Activated T-cell treated with anti-CD3 and anti-CD28 coated beads for 1 hour (primary cell): ENCODE measurements at places on chromosomes 12 and 14.

DNA sequence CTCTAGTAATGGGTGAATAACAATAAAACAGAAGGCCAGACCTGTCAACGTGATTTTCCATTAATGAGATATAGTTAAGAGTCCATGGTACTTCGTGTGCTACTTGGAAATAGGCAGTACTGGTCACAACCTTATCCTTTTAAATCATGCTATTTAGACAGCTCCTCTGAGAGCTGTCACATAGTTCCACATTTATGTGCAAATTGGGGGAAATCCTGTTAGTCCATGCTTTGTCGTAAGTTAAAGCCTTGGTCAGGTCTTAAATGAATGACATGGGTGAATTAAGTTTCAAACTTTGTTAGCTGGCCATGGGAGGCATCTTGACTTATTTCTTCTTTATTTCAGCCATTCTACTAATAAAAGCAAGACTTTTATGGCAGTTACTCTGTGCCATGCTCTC lies 11.9 kb upstream of the BHLHE41 start:
- no peak for DNase-seq

DNA sequence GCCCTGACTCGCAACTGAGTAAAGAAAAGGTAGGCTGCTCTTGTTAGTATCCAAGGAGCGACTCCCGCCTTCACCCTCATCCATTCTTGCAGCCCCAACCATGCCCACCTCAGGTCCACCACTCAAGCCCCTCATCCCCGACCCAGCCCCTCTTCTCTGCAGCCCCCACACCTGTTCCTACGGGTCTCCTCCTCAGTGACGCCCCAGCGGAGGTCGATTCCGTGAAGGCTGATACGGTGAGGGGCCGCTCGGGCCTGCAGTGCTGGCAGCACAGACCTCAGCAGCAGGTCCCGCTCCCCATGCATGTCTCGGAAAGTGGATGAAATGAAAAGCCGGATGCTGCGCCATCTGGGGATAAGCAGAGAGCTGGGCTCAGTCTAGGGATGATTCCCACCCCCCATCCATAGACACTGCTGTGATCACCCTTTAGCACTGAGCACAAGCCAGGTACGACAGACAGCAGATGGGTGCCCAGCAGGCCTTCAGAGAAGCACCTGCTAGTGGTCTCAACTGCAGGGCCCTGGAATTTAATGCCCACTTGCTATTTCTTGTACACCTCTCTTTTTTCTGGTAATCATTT lies 26.9 kb downstream of the TEP1 start:
- DNase-seq, result no peak

DNA sequence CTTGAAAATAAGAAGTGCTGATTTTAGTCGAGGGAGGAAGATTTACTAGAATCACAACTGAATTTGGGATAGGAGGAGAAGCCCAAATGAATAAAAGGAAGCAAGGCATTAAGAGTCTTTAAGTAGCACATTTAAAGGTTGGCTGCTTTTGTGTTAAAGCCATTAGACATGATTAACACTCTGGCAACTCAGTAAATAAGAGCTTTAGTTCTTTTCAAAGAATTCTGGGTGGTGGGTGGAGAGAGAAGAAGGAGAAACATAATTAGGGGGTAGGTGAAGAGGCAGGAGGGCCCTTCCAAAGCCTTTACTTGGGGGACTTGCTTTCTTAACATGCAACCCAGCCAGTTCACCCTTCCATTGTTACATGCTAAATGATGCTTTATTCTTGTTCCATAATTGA lies 284.6 kb upstream of the SEL1L start:
- DNase-seq, result no peak

GRCh38 chr14:56333359-56334292 lies 215.4 kb downstream of the PELI2 start:
- no peak for DNase-seq

GRCh38 chr14:100387450-100387849 lies 64.3 kb downstream of the SLC25A47 start:
- no peak for DNase-seq

- no peak for DNase-seq
Measured at GRCh38 chr12:8844665-8845064, 22.2 kb downstream of the A2ML1 start.

DNA sequence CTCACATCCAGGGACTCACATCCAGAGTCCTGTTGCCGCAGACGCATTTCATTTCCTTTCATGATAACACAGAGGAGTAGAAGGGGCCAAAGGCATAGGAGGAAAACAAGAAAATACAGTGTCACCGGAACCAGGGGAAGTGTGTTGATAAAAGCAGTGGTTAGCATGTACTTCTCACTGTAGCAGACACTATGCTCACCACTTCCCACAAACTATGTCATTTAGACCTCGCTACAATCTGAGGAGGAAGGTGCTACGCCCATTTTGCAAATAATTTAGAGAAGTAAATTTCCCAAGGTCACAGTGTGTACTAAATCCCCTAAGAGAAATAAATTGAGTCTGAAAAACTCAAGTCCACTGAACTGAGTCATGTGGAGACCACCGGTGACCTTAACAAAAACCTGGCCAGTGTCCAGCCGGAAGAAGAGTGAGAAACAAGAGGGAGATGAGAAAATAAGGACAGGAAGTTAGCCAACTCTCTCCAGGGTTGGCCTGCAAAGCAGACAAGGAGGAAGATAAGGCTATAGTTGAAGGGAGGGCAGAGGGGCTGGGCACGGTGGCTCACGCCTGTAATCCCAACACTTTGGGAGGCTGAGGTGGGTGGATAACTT lies 25.8 kb upstream of the TMCC3 start:
- DNase-seq, result no peak

DNA sequence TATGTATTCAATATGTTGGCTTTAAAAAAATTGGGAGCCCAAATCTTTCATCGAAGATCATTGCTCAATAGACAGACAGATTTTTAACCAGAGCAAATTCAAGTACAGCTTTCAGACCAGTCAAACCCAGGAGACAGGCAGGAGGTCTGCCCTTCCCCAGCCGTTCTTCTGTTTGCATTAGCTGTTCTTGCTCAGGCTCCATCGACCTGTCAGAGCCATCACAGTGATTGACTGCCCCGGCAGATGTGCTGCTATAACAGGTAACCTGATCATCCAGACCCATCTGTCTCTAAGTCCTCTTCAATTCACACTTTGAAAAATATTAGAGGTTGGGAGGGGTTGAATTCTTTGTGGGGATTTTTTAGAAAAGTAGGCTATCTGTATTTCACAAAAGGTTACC lies 453.5 kb downstream of the FOXG1 start:
- DNase-seq, result no peak

DNA sequence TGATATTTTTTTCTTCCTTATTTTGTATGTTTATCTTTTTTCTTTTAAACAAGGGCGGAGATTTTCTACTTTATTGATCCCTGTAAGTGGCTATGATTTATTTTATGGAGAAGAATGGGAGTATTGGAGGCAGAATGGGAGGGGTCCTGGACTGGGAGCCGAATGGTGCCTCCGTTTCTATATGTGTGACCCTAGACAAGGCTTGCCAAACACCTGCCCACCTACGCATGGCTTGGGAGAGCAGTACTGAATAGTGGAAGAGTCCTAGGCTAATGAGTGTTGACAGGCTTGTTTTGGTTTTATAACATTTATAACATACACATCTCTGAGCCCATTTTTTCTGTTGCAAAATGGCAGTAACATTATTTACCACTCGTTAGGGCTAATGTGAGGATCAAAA lies 29.0 kb downstream of the STK38L start:
- no peak for DNase-seq

DNA sequence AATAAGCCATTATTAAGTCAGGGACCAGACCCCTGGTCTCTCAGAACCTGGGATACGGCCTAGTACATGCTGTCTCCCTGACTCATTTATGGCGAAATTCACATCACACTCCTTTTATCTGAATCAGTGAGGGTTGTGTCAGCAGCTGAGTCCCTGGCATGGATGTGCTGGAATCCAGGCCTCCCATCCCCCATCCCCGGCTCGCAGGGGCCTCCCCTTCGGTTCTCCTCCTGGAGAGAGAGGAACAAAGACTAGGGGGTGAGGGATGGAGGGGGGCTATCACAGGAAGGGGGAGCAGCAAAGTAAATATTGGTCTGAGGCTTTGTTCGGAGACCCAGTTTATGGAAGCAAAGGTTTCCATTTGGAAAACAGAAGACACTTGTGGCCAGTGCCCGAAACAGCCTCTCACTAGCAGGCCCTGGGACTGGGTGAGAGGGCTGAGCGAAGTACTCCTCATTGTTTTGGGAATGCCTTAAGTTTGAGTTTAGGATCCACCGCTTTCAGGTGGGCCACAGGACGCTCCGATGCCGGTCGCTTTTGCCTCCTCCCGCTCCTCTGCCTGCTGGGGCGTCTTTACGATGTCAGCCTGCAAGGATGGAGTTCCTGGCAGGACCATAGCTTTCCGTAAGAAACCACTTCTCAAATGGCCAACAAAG lies 145.0 kb downstream of the PRKCH start:
- no peak for DNase-seq

GRCh38 chr12:17971850-17972249 lies 118.1 kb downstream of the RERGL start:
- no peak for DNase-seq

GRCh38 chr12:89597770-89598169 lies 71.9 kb upstream of the POC1B start:
- no peak for DNase-seq

DNA sequence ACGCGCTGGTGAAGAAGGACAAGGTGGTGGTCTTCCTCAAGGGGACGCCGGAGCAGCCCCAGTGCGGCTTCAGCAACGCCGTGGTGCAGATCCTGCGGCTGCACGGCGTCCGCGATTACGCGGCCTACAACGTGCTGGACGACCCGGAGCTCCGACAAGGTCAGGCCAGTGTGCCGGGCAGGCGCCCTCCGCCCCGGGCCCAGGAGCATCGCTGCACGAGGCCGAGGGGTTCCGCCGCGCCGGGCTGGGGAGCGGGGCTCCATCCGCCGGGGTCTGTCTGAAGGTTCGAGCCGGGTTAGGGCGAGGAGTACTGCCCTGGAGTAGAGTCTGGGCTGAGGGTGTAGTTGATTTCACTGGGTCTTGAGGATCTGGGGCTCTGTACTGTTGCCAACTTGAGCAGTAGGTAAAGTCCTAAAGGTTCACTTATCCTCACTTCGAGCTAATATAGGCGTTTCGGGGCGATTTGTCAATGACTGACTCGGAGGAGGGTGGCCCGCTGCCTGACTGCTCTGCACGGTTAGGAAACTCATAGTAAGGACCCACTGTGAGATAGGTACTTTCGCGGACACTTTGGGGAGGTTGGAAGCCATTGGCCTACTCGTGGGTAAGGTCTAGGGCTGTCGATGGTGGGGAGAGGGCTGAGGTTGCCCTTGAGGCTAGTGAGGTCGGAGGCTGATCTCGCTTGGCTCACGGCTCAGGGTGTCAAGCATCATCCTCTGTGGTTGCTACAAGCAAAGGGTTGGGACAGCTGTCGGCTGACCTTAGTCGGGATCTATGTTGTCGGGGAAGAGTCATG lies 574 bp downstream of the GLRX5 start:
- DNase-seq, result no peak

GRCh38 chr12:82644896-82645295 lies 41.8 kb upstream of the TMTC2 start:
- DNase-seq, result no peak
